ENCODE measurements at places on chromosomes 1 and 21. TPM values are rescaled to one million over a fixed set of nuclear protein-coding genes. Genes with fewer than 3 reads are reported as not detected.

GRCh38 chr1:205369701-205370123 is 13.0 kb upstream of the KLHDC8A start:
- H3K4me1 ChIP-seq: peaks cover 25% of the 10 kb centered on the region
- H3K27me3 ChIP-seq: peaks cover 28% of the 10 kb centered on the region
- H3K27ac ChIP-seq: no peak overlapping the region
- DNase-seq: no peak
- H3K4me3 ChIP-seq: no peak overlapping the region

FLG2 gene
- not detected for total RNA-seq

- H3K4me1 ChIP-seq: peaks cover 31% of the 10 kb centered on the region
- DNase-seq: no peak
- peak overlapping the region; percentile 71 for H3K4me3 ChIP-seq
- no peaks in the 10 kb centered on the region for H3K36me3 ChIP-seq
Observed at GRCh38 chr1:63775418-63776127, 1.8 kb downstream of the ROR1 start.

HAPLN2 gene
- 0.83 TPM for total RNA-seq

DNA sequence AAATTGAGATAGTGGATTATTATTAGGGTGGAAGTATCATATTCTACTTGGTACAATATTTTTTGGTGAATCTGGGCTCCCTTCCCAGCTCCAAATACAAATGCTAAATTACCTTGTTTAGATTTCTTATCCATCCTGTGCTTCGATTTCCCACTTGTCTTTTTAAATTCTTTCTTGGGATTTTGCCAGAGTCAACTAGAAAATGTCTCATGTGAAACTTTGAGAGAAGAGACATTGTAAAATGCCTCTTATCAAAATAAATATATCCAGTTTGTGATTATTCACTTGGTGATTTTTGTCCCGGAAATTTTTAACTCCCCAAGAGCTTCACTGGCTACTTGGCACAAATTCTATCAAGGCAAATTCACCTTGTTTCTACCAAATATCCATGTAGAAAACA is 202.0 kb downstream of the FMN2 start:
- no peaks in the 10 kb centered on the region for H3K27me3 ChIP-seq
- no peaks in the 10 kb centered on the region for H3K36me3 ChIP-seq
- no peak overlapping the region for H3K4me3 ChIP-seq
- H3K4me1 ChIP-seq: no peaks in the 10 kb centered on the region
- DNase-seq: no peak

All from esophagus muscularis mucosa (tissue), 4 donors.